ENCODE measurements at places on chromosomes 5 and 9. TPM values are rescaled to one million over a fixed set of nuclear protein-coding genes. Genes with fewer than 3 reads are reported as not detected.

GRCh38 chr5:134090522-134090921 lies 24.0 kb upstream of the TCF7 start:
- no peak for DNase-seq

DNA sequence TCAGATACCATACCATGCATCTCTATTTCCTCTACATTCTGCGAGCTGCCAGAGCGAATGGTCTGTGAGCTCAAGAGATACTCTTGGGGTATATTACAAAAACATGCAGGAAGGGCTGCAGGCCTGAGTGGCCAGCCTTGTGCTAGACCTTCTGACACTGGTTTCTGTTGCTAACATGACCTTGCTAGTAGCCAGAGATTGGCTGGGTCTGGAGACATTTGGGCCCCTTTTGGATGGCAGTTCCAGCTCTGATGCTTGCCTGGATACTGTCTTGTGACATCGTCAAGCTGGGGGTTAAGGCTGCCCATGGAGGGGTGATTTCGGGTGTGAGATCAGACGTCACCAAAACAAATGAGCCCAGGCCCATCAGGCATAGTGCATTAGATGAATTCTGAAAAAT lies 56.1 kb upstream of the FSTL4 start:
- no peak for DNase-seq

- no peak for DNase-seq
These were observed 3.5 kb upstream of the BTF3 start for GRCh38 chr5:73494721-73495120.

GRCh38 chr5:100903039-100903887 lies at the start of gene ST8SIA4:
TSS of gene ST8SIA4 (minus strand) at chr5:100903282. CDS start at chr5:100902955, 327 bp downstream.
- DNase-seq, result peak; percentile 84

DNA sequence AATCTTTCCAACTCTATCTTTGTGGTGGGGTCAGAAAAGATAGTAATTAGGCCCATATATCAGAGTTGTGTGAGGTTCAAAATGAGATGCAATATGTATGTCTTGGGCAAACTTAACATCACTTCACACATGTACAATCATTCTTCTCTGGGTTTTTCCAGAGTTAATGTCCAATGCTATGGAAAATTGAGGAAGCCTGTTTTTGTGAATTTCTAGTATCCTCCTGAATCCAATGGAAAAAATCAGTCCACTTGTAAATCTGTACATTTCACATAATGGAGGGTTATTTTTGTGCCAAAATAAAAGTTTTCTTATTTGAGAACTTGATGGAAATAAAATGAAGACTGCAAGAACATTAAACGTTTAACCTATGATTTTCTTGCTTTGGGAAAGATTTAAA lies 155.6 kb upstream of the SEMA6A start:
- DNase-seq, result no peak

DNA sequence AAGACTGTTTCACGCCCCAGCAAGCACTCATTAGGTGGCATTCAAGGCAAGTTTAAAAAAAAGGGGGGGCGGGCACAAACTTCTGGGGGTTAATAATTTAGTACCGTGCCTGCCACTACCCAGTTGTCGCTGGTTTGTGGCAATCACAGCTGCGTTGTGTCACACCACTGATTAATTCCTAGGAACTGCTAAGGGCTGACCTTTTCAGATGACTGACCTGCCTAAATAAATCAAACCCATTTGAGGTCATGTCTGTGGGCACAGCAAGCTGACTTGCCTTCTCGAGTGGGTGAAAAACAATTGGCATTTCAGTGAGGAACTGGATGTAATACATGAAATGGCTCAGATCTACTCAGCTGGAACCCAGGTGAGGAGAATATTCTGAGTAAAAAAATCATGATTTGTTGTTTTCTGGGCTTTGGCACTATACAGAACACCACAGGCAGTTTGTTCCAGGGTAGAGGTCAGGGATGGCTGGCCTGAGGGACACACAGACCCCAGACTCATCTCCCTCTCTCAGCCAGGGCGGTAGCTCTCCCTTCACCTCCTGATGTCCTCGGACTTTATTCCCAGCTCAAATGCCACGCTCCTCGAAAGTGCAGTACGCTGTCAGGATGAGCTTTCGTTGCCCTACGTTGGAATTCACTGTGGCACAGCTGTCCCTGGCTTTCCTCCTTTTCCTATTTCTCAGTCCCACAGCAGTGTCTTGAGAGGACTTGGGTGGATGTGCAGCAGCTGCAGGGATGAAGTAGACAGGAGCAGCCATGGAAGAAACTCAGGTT lies 15.5 kb upstream of the MGAT1 start:
- DNase-seq, result no peak

- DNase-seq, result no peak
These were observed 216.8 kb upstream of the RFX3 start for GRCh38 chr9:3742586-3742985.

- no peak for DNase-seq
These were observed 6.0 kb upstream of the LMX1B start for GRCh38 chr9:126607731-126608130.

DNA sequence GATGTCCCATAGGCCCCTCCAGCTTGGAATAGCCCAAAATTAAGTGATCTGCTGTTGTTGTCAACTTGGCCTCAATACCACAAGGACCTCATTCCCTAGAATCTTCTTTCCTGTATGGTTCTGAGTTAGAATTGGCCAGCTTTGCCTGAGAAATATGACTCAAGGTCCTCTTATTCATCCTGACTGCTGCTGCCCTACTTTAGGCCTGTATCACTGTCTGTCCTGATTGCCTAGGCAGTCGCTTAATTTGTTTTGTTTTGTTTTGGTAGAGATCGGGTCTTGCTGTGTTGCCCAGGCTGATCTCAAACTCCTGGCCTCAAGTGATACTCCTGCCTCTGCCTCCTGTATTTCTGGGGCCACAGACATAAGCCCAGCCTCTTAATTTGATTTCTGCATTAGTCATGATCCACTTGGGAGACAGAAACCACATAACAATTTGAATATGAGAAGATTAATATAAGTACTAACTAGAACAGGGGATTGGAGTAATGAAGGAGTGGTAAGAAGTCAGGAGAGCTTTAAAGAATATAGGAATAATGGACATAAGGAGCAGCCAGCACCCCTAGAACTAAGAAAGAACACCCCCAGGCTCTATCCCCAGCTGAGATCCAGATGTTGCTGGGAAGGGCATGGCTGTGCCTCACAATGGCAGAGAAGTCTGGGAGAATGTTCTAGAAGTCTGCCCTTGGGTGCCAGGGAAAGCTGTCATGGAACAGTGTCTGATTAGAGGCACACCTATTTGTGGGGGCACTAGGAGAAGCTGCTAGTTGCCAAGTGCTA lies 4.6 kb downstream of the TEX53 start:
- no peak for DNase-seq

DNA sequence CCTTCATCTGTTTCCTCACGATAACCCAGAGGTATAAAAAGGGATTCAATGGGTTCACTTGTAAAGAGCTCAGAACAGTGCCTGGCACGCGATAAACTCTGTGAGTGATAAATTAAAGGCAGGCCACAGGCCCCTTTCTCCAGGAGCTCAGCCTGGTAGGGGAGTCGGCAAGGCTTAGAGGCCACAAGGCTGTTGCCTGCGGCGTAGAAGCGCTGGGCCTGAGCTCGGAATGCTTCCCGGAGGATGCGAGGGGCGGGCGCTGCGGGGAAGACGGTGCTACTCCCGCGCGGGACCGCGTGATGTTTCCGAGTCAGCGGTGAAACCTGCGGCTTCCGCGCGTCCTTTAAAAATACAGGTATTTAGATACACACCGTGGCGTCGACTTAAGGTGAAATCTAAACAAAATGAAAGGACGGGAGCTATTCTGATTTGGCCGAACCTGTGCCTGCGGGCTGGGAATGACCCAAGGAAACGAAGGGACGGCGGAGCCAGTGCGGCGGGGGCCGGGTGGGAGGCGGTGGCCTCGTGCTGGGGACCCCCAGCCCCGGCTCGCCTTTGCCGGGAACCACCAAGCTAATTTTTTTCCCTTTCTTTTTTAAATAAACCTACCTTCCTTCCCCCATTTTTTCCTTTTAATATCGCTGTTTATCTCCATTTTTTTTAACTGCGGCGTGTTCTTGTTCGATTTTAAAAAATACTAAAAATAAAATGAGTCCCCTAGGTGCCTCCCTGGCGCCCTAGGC lies 6.2 kb downstream of the NKX2-5 start:
- DNase-seq, result no peak

- DNase-seq, result no peak
These were observed 239.2 kb upstream of the KIF2A start for GRCh38 chr5:62066761-62067277.

GRCh38 chr5:133396814-133397213 lies 215.5 kb downstream of the FSTL4 start:
- DNase-seq, result no peak

- no peak for DNase-seq
These were observed 26.0 kb upstream of the SPATA31D4 start for GRCh38 chr9:81902196-81902595.

DNA sequence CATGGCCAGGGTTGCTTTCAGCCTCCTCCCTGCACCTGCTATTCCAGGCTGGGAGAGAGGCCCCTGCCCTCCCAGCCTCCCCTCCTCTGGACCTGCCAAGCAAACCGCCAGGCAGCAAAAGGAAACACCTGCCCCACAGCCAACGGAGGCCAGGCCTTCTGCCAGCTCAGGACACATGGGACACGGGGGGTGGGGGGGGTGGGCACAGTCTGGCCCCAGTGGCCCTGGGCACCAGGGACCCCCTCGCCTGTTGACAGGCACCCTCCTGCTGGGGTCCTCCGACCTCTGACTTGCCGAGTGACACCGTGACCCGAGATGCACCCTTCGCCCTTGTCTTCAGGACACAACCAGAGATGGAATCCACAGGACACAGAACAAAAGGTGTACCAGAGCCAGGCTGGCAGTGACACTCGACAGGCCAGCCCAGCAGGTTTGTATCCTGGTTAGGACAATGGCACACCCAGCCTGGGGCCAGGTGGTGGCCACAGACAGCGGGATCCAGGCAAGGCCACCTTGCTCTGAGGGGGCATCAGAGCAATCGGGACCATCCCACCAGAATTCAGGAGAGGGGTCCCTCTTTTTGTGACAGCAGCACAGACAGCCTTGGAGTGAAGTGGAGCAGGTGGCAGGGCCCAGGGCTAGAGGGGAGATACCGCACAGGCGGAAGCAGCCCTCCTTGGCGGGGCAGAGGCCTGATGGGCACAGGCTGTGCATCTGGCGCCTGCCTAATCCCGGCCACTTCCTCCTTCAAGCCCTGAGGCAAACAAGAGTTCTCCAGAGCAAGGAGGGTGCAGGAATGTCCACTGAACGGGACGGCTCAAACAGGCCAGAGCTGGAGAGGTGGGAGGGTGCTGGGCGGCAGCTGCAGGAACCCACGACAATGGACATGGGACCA lies 1.3 kb upstream of the TMEM210 start:
- DNase-seq, result peak; percentile 43

DNA sequence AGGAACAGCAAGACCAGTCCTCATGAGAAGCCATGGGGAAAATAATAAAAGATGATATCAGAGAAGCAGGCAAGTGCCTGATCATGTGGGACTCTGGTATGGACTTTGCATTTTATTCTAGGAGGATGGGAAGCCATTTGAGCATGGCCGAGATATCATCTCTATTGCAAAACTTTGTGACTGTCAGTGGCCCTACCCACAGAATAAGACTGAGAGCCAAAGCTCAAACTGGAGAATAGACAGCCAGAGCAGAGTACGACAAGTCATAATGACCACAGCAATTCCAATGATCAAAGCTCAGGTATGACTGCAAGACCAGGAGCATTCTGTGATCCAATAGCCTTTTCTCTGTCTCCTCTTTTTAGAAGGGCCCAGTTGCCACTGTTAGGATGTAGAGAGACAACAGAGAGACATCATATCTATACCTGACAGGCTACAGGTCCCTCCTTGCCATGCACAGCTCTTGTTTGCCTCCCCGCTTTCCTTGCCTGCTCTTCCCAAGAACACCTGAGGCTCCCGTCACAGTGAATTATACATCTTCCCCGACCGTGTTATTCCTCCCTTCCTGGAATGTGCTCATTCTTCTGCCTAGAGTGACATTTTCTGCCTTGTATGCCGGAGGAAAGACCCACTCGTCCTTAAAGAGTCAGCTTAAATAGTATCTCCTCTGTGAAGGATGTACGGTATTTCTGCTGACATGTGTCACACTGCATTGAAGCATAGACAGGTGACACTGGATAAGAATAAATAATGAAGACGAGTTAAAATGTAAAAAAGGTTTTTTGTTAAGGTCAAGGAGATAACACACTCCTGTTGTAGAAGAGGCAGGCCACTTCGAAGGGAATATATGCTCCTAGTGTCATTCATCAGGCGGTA lies 248.7 kb upstream of the MAP3K1 start:
- no peak for DNase-seq

- DNase-seq, result no peak
These were observed 174.2 kb upstream of the TBC1D2 start for GRCh38 chr9:98429613-98430012.

GRCh38 chr9:6660512-6660911 lies 15.0 kb upstream of the GLDC start:
- no peak for DNase-seq

DNA sequence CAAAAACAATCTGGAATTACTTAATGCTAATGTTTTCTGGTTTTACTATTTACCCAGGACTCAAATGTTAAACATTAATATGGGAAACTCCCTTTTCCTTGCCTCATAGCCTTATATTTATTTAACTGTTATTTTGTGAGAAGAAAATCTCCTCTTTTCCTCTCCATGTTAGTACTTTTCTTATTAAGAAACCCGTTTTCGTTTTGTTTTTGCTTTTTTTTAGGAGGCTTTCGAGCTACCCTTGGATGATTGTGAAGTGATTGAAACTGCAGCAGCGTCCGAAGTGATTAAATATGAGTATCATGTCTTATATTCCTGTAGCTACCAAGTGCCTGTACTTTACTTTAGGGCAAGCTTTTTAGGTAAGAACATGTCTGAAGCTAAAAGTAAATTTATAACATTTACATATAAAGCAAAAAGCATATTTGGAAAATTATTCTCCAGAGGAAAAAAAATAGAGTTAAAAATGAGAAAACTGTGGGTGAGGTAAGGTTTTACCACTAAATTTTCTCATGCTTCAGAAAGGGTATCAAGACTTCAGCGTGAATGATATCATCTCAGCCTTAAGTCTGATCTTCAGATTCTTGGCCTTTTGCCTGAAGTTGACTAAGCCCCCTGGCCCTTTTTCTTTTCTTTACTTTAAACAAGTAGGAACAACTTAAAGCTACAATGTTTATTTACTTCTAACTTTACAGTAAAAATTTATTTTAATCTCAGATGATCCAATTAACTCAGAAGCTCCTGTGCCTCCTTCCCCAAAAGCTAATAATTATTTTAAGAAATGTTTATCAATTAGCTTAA lies 113.8 kb downstream of the RPS23 start:
- no peak for DNase-seq

DNA sequence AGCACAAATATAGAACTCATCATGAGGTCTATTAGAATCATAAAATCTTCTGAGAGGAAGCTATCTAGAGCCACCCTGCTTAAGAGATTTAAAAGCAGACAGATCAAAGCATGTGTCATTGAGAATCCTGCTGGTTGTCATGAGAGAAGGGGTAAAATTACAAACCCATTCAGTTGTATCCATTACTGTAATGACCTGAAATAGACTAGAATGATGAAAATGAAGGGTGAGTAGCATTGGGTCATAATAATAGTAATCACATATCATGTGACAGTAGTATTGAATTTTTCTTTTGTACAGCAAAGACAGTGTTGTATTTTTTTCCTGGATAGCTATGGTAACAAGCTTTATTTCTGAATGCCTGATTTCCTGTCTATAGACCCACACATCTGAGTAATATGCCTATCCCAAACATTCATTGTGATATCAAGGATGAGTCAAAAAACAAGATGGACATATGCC lies 149.0 kb downstream of the PDE4D start:
- no peak for DNase-seq

The GRM6 gene
- total RNA-seq, result not detected

The PLAC8L1 gene
- total RNA-seq, result not detected

The SLC25A2 gene
- 1.1 TPM for total RNA-seq

The NEURL1B gene
- total RNA-seq, result 61.6 TPM

The SPINK4 gene
- 212 TPM for total RNA-seq

The IRX4 gene
- not detected for total RNA-seq

The CYLC2 gene
- not detected for total RNA-seq

The RLN1 gene
- 0.59 TPM for total RNA-seq

The IGIP gene
- 7.8 TPM for total RNA-seq

Data from colonic mucosa (tissue), 4 donors.